Sigmoid colon (tissue), 7 donors: ENCODE measurements at places on chromosomes 12 and 14. TPM values are rescaled to one million over a fixed set of nuclear protein-coding genes. Genes with fewer than 3 reads are reported as not detected.

DNA sequence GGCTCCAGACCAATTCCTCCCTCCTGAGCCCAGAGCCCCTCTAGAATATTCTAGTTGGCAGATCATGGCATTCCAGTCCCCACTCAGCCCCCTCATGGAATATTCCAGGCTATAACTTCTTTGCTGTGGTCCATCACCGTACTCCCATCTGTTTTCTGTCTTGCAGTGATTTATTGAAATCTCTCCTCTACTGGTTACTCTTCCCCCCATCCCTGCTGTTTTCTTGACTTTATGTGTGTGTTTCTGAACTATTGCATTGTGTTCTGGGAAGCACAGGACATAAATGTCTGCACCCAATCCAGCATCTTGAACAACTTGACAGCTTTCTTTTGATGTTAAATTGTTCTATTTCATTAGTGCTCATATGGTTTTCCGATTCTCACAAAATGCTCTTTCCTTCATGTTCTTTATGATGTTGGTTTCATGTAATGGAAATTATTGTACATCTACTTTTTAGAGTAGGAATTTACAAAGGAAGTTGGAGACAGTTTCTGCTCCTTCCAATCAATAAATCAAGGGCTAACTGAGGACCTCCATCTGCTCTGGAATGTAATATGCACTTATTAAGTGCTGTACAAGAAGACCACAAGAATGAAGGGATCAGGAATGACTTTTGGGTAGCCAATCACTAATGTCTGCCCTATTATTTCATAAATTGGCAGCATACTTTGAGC, 26.3 kb downstream of the PDE6H start:
- DNase-seq, result no peak
- H3K36me3 ChIP-seq, result no peaks in the 10 kb centered on the region
- H3K4me3 ChIP-seq, result no peak overlapping the region

OAS3 gene
- 5.4 TPM for polyA plus RNA-seq

PRR4 gene
- polyA plus RNA-seq, result 2.8 TPM

GRCh38 chr12:45688183-45688582, 41.3 kb upstream of the ARID2 start:
- H3K4me3 ChIP-seq, result no peak overlapping the region
- no peaks in the 10 kb centered on the region for H3K27me3 ChIP-seq
- H3K36me3 ChIP-seq, result no peaks in the 10 kb centered on the region
- H3K4me1 ChIP-seq, result no peaks in the 10 kb centered on the region

GNB3 gene
- polyA plus RNA-seq, result 1.2 TPM

GRCh38 chr12:122205053-122205925, 1.8 kb downstream of the B3GNT4 start:
- H3K4me3 ChIP-seq, result no peak overlapping the region
- peaks cover 20% of the 10 kb centered on the region for H3K4me1 ChIP-seq
- peaks cover 51% of the 10 kb centered on the region for H3K27me3 ChIP-seq
- H3K36me3 ChIP-seq, result peaks cover 26% of the 10 kb centered on the region
- no peak for DNase-seq

GLIPR1L1 gene
- not detected for polyA plus RNA-seq

CCDC92 gene
- 20.7 TPM for polyA plus RNA-seq

DNA sequence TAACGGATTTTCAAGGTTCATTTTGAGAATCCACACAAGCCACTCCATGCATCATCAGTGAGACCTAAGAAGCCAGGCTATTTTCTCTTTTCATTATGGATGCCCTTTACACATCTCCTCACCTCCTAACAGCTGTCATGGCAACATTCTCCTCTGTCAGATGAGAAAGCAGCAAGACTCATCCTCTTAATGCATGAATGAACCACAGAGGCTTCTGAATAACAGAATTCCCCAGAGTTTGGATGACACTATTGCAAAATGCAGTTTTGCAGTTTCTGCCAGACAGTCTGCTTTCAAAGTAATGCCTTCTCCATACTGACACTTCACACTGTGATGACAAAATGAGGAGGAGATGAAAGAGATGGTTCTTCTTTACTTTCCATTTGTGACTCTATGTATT, 286.7 kb upstream of the GRIP1 start:
- no peaks in the 10 kb centered on the region for H3K36me3 ChIP-seq
- H3K4me3 ChIP-seq, result no peak overlapping the region
- H3K27ac ChIP-seq, result no peak overlapping the region
- no peaks in the 10 kb centered on the region for H3K4me1 ChIP-seq

KRT80 gene
- 0.34 TPM for polyA plus RNA-seq

PZP gene
- polyA plus RNA-seq, result not detected

DNA sequence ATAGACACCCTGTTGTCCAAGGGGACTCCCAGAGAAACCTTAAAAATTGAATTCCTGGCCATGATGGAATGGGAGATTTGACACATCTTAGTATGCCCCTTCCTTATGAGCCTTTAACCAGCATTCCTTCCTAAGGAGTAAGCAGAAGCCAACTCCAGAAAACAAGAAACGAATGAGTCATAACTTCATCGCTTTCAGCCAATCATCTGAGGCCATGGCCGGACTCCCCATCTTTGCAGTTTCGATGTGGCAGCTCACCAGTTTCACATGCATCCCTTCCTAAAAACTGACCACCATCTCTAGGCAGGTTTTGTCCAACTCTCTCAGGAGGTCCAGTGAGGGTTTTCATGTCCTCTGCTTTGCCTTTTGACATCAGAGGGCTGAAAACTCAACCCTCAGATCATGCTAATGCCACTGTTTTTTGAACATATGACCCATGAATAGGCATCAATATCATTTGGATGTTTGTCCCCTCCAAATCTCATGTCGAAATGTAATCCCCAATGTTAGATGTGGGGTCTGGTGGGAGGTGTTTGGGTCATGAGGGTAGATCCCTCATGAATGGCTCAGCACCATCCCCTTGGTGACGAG, 19.9 kb downstream of the DAAM1 start:
- DNase-seq, result no peak
- H3K4me1 ChIP-seq, result no peaks in the 10 kb centered on the region
- H3K4me3 ChIP-seq, result no peak overlapping the region
- H3K36me3 ChIP-seq, result no peaks in the 10 kb centered on the region
- no peak overlapping the region for H3K27ac ChIP-seq

DNA sequence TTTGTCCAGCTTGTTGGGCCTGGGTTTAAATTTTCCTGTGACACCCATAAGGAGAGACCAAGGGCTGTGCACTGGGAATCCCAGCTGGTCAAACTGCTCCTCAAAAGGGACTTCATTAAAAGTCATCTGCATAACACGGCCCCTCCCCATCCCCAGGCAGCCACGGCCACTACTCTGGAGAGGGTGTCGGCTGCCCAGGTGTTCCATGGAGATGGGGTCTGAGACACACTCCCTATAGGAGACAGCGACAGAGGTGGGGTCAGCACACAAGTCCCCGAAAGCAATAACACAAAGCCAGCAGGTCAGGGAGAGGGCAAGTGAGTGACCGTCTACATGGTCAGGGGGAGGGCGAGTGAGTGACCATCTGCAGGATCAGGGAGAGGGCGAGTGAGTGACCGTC, 75.6 kb upstream of the BCL11B start:
- H3K4me3 ChIP-seq, result no peak overlapping the region
- H3K4me1 ChIP-seq, result no peaks in the 10 kb centered on the region
- H3K27me3 ChIP-seq, result no peaks in the 10 kb centered on the region
- H3K36me3 ChIP-seq, result no peaks in the 10 kb centered on the region

- DNase-seq, result no peak
- no peaks in the 10 kb centered on the region for H3K4me1 ChIP-seq
- H3K4me3 ChIP-seq, result no peak overlapping the region
- H3K36me3 ChIP-seq, result no peaks in the 10 kb centered on the region
- no peaks in the 10 kb centered on the region for H3K27me3 ChIP-seq
Observed at GRCh38 chr12:30329281-30329680, 366.4 kb downstream of the IPO8 start.

RAB3IP gene
- 25.2 TPM for polyA plus RNA-seq

GRCh38 chr14:69428289-69428998, 30.0 kb downstream of the SLC39A9 start:
- H3K36me3 ChIP-seq, result peaks cover 47% of the 10 kb centered on the region
- no peak overlapping the region for H3K27ac ChIP-seq
- no peak overlapping the region for H3K4me3 ChIP-seq
- no peaks in the 10 kb centered on the region for H3K27me3 ChIP-seq

DNA sequence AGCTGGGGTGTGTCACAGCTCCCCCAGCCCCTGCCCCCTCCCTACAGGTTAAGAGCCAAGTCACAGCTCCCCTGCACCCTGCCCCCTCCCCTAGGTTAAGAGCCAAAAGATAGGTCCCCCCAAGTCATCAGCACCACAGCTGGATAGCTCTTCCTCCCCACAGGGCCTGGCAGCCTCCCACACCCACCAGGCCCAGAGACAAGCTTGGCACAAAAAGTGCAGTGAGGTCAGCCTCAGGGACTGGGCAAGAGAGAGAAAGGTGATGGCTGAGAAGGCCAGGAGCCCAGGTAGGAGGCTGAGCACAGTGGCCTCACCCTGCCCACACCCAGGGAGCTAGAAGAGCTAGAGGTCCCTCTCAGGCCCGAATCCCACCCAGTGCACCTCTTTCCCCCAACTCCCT, 8.7 kb downstream of the ITGA7 start:
- H3K27ac ChIP-seq, result peak overlapping the region; percentile 100
- H3K27me3 ChIP-seq, result no peaks in the 10 kb centered on the region
- peaks cover 19% of the 10 kb centered on the region for H3K36me3 ChIP-seq
- H3K4me1 ChIP-seq, result no peaks in the 10 kb centered on the region
- H3K4me3 ChIP-seq, result no peak overlapping the region

GRCh38 chr14:88212691-88213090, 110.4 kb downstream of the KCNK10 start:
- no peaks in the 10 kb centered on the region for H3K36me3 ChIP-seq
- no peak overlapping the region for H3K27ac ChIP-seq
- no peak for DNase-seq
- H3K4me3 ChIP-seq, result no peak overlapping the region
- no peaks in the 10 kb centered on the region for H3K4me1 ChIP-seq

- peak; percentile 1 for DNase-seq
- H3K27me3 ChIP-seq, result no peaks in the 10 kb centered on the region
- no peak overlapping the region for H3K4me3 ChIP-seq
- no peak overlapping the region for H3K27ac ChIP-seq
- no peaks in the 10 kb centered on the region for H3K36me3 ChIP-seq
Observed at GRCh38 chr14:64701660-64702059, 2.6 kb upstream of the PLEKHG3 start.
